Cardiac ventricle fibroblast (primary cell): ENCODE measurements at places on chromosomes 7 and 10. TPM values are rescaled to one million over a fixed set of nuclear protein-coding genes. Genes with fewer than 3 reads are reported as not detected.

Gene RNF32
- 1.5 and 1.7 TPM in 2 replicates for total RNA-seq

Gene CPA2
- not detected in 2 replicates for total RNA-seq

Gene GSTO2
- total RNA-seq = 0.25 and 0.54 TPM in 2 replicates

Gene ACTL6B
- not detected in 2 replicates for total RNA-seq

Gene SFR1
- 5.8 and 6.6 TPM in 2 replicates for total RNA-seq

Gene SLC39A12
- not detected in 2 replicates for total RNA-seq

Gene TMEM130
- 8.4 and 9.7 TPM in 2 replicates for total RNA-seq

Gene AKR1C4
- total RNA-seq = not detected in 2 replicates

Gene CPED1
- 8.4 and 10.5 TPM in 2 replicates for total RNA-seq

Gene KIAA1549
- total RNA-seq = 1.3 and 1.4 TPM in 2 replicates

Gene DCLRE1A
- 2.9 and 3.2 TPM in 2 replicates for total RNA-seq

Gene OR13A1
- total RNA-seq = not detected in 2 replicates

Gene RNF133
- total RNA-seq = 0.29 and 0.62 TPM in 2 replicates

Gene GLRX3
- total RNA-seq = 47.8 and 89.7 TPM in 2 replicates

Gene SLC25A40
- 5.6 and 12.4 TPM in 2 replicates for total RNA-seq

Gene RBM33
- 17.7 and 19.6 TPM in 2 replicates for total RNA-seq

Gene ICA1
- 0.10 TPM in 1 of 2 replicates, not detected in the other for total RNA-seq

Gene HOXA7
- not detected in 2 replicates for total RNA-seq

Gene ANXA8L1
- not detected in 2 replicates for total RNA-seq

Gene GPNMB
- total RNA-seq = 196 and 209 TPM in 2 replicates

Gene IFRD1
- total RNA-seq = 23.8 and 27.1 TPM in 2 replicates

Gene HOXA3
- total RNA-seq = 0.10 TPM in 1 of 2 replicates, not detected in the other

Gene ANXA11
- total RNA-seq = 139 and 147 TPM in 2 replicates

Gene PAOX
- total RNA-seq = 1.7 and 3.7 TPM in 2 replicates

Gene AASS
- 11.7 and 15.3 TPM in 2 replicates for total RNA-seq

Gene ST7
- total RNA-seq = 13.8 and 17.2 TPM in 2 replicates

Gene TLX1
- not detected in 2 replicates for total RNA-seq

Gene TAS2R41
- total RNA-seq = not detected in 2 replicates

Gene STEAP1
- 102 and 123 TPM in 2 replicates for total RNA-seq

Gene GRM8
- total RNA-seq = not detected in 2 replicates

Gene FAM13C
- 5.1 and 6.1 TPM in 2 replicates for total RNA-seq

Gene OR2A42
- 0.12 TPM in 1 of 2 replicates, not detected in the other for total RNA-seq

Gene PRTFDC1
- total RNA-seq = 11.1 and 15.2 TPM in 2 replicates

Gene ADRB1
- total RNA-seq = 0.06 TPM in 1 of 2 replicates, not detected in the other

Gene HDAC9
- total RNA-seq = 0.49 and 1.1 TPM in 2 replicates

Gene TRIL
- total RNA-seq = 11.4 and 11.6 TPM in 2 replicates

Gene GIMAP1
- total RNA-seq = 0.12 and 0.20 TPM in 2 replicates

Gene ZNF777
- total RNA-seq = 8.1 and 13.3 TPM in 2 replicates

Gene KBTBD2
- total RNA-seq = 12.0 and 19.2 TPM in 2 replicates

Gene TMEM176B
- total RNA-seq = not detected in 2 replicates

Gene PTF1A
- not detected in 2 replicates for total RNA-seq

Gene ST8SIA6
- total RNA-seq = not detected in 2 replicates

Gene UBE2D4
- total RNA-seq = 10.6 and 17.2 TPM in 2 replicates

Gene OSBPL3
- total RNA-seq = 3.0 and 3.1 TPM in 2 replicates

Gene CAV2
- total RNA-seq = 43.2 and 58.3 TPM in 2 replicates

Gene CYP3A7
- total RNA-seq = not detected in 2 replicates

Gene C10orf67
- total RNA-seq = not detected in 2 replicates

Gene PARP12
- 11.9 and 12.6 TPM in 2 replicates for total RNA-seq

Gene TEX47
- total RNA-seq = not detected in 2 replicates

Gene TFR2
- total RNA-seq = 1.4 TPM in 1 of 2 replicates, not detected in the other

Gene ZNF804B
- not detected in 2 replicates for total RNA-seq

Gene DNAJC1
- 65.9 and 71.1 TPM in 2 replicates for total RNA-seq

Gene CLDN15
- 4.4 TPM in 2 replicates for total RNA-seq

Gene UMAD1
- total RNA-seq = 7.0 and 8.3 TPM in 2 replicates

Gene FAM53B
- total RNA-seq = 13.3 and 13.9 TPM in 2 replicates

Gene ANKRD30A
- not detected in 2 replicates for total RNA-seq

Gene HMX2
- not detected in 2 replicates for total RNA-seq

Gene BTBD16
- not detected in 2 replicates for total RNA-seq
